ENCODE measurements at places on chromosomes 6 and 20.

DNA sequence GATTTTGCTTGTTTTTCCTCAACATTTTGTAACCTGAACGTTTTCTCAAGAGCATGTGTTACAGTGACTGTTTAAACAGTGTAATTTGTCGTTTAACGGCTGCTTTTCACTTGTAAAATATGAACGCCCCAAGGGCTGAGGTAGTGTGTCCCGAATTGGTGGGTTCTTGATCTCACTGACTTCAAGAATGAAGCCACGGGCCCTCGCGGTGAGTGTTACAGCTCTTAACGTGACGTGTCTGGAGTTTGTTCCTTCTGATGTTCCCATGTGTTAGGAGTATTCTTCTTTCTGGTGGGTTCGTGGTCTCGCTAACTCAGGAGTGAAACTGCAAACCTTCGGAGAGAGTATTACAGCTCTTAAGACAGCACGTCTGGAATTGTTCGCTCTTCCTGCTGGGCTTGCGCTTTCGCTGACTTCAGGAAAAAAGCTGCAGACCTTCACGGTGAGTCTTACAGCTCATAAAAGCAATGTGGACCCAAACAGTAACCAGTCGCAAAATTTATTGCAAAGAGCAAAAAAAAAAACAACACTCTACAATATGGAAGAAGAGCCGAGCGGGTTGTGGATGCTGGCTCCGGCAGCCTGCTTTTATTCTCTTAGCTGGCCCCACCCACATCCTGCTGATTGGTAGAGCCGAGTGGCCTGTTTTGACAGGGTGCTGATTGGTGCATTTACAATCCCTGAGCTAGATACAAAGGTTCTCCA, 25.1 kb upstream of the TRIM27 start:
- no peak for DNase-seq

- no peak for DNase-seq
Observed at GRCh38 chr6:134031696-134032255, 20.6 kb downstream of the SLC2A12 start.

DNA sequence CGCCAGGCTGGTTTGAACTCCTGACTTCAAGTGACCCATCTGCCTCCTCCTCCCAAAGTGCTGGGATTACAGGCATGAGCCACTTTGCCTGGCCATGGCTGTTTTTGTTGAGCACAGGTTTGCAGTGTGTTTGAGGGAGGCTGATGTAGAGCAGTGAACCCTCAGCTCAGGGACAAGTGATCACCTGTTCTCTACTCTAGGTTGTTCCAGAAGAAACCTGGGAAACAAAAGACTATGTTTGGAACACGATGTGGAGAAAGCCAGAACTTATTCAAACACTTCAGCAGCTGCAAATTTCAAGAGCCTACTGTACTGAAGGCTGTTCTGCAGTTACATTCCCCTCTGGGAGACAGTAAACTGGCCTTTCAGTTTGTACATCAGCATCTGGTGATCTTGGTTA, 4.7 kb downstream of the TULP1 start:
- no peak for DNase-seq

DNA sequence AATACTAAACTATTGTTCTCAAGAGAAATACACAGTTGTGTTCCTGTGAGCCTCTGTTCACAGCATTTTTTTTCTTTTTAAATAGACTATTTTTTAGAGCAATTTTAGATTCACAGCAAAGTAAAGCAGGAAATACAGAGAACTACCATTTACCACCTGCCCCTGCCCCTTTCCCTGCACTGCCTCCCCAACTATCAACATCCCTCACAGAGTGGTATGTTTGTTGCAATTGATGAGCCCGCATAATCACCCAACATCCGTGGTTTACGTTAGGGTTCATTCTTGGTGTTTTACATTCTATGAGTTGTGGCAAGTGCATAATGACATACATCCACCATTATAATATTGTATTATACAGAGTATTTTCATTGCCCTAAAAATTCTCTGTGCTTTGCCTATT, 71.6 kb upstream of the TNFAIP3 start:
- DNase-seq = no peak

GRCh38 chr6:168623736-168624135, 182.8 kb downstream of the SMOC2 start:
- DNase-seq = no peak

DNA sequence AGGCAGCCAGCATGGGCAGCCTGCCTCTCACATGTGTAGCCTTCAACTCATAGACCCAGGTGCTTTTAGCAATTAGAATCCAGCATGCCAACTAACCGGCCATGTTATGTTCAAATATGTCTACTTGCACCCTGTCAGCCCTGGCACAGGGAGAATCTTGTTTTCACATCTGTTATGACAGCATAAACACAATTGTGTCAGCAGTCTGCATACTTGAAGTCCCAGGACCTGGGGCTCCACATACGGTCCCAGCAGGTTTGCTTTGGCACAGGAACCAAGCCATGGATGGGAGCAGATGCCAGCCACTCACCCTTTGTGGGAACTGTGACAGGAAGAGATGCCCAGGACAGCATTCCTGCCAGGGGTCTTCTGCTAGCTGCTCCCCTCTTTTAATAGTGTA, 67.2 kb upstream of the SYNDIG1 start:
- no peak for DNase-seq

DNA sequence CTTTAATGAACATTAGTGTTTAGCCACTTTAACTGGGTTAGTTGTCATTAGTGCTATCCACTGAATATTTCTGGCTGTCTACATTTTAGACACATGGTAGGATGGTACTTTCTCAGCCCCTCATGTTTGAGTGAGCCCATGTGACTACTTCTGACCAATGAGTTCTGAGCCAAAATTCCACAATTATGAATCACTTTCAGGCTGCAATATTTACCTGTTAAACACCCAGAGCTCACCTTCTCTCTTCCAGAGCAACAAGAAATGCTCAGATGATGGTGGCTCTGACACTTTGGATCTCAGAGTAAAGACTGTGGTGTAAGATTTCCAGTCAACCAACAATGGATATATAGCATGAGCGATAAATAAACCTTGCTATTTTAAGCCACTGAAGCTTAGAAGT, 24.8 kb downstream of the SPACA1 start:
- DNase-seq = no peak

GRCh38 chr20:45251884-45252560, 2.3 kb downstream of the SLPI start:
- no peak for DNase-seq

- DNase-seq = no peak
Observed at GRCh38 chr20:40741507-40742106, 52.6 kb upstream of the MAFB start.

DNA sequence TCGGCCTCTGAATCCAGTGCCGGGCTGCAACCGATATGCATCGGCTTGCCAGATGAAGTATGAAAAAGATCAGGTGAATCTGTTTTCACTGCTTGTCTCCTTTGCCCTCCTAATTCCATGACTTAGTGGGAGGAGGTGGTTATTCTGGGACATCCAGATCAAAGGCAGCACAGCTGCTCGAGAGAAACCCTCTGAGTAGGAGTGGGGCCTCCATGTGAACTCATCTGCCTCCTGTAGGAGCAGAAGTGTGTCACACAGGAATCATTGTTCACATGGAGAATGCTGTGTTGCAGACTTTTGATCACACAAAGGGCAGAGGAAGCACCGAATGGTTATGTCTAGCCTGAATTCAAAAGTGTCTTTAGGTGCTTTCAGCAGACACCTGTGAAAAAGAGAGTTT, 73.1 kb upstream of the SLC22A1 start:
- no peak for DNase-seq
